ENCODE measurements at places on chromosomes 6 and 20.

GRCh38 chr6:470051-470900 lies 78.7 kb downstream of the IRF4 start:
- no peak for DNase-seq

DNA sequence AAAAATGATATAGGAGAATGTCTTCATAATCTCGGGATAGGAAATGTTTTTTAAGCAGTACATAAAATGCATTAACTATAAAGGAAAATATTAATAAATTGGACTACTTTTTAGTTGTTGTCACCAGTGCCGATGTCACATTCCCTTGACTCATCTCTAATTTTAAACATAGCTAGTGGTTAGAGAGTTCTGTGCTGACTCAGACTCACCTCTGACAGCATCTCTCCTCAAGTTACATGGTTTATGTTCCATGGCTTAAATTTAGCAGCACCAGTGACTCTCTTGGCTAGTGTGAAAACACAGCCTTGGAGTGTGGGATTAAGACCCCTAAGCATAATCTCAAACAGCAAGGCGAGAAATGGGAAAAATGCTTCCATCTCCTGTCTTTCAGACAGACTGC lies 311.8 kb upstream of the MMS22L start:
- DNase-seq: no peak

DNA sequence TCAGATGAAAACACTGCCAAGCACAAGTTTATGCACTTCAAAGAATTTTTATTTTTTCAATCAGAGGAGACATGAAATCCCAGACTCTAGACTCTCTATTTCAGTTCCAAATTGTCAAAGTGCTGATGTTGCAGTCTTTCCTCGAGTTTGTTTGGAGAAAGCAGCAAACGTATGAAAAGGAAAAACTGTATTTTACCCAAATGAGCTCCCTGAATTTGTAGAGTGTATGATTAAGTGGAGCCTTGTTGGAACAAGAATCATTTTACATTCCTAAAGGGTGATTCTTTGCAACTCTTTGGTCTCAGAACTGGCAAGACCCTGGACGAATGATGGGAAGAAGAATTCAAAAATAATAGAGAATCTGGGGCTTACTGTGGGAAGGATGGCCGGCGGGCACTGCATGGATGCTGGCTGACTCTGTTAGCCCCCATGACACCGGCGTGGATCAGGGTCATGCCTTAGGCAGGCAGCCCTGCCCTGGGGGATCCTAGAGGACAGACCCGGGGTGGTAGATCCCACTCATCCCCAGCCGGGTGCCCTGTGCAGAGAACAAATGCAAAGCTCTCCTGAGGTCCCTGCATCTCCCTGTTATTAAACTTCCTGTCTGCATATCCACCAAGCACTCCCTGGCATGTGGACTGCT lies 207.4 kb downstream of the FNDC1 start:
- no peak for DNase-seq

DNA sequence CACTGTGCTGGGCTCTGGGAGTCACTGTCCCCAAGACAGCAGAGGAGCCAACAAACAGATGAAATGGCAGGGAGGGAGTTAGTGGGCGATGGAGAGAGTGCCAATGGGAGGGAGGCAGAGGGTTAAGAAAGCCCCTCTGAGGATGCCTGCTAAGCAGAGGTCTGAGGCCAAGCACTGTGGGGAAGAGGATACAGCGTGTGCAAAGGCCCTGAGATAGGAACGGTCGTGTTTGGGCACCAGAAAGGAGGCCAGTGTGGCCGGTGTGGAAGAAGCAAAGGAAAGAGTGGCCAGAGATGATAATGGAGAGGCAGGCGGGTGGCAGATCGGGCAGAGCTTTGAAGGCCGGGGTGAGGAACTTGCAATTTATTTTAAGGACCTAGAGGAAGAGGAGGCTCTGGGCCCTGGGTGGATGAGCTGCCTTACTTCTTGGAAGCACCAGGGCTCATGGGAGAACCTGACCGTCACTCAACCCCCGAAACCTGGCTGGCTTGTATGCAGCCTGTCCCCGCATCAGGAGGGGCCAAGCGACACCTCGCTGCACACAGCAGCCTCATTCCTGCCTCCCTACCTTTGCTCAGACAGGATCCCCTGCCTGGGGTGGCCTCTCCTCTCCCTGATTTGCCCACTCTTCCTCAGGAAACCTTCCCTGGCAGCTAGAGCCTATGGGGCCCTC lies 73.0 kb downstream of the KCNB1 start:
- DNase-seq: no peak

- DNase-seq: no peak
These were observed 16.4 kb upstream of the IGF2R start for GRCh38 chr6:159952289-159953005.

DNA sequence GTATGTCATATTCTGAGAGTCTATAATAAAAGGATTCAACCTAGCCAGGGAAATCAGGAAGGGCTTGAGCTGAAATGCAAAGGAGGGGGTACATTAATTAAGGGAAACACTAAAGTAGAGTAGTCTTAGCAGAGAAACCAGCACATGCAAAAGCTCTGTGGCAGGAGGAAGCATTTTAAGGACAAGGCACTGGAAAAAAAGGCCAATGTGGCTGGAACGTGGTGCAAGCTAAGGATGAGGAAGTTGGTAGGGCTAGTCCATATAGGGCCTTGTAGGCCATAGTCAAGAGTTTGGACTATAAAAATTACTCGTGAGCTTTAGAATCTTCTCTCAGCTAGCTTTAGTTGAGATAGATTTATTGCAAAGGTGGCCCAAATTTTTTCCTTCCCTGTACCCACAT lies 75.2 kb upstream of the TOP1 start:
- no peak for DNase-seq

DNA sequence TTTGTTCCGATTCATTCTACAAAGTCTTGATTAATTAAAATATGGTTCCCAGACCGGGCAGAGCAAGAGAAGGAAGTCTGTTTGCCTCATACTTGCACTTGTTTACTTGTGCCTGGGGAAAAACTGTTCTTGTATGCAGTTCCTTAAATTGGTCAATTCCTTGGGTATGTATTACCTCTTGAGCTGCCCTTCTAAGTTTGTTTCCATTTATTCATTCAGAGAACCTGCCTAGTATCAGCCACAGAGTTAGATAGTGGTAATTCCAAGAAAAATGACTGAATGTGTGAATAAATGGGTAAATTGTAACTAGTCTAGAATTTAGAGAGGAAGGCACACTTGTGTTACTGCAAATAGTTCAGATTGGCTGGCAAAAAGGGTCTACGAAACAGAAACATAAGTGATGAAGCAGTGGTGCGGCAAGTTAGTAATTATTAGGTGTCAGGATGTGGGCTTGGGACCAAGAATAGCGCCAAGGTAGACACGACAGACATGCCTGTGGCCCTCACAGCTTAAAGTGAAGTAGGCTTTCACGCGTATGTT lies 525 bp upstream of the MAK start:
- DNase-seq: no peak

- DNase-seq: no peak
These were observed 180.2 kb downstream of the PTPRT start for GRCh38 chr20:43009532-43009931.

DNA sequence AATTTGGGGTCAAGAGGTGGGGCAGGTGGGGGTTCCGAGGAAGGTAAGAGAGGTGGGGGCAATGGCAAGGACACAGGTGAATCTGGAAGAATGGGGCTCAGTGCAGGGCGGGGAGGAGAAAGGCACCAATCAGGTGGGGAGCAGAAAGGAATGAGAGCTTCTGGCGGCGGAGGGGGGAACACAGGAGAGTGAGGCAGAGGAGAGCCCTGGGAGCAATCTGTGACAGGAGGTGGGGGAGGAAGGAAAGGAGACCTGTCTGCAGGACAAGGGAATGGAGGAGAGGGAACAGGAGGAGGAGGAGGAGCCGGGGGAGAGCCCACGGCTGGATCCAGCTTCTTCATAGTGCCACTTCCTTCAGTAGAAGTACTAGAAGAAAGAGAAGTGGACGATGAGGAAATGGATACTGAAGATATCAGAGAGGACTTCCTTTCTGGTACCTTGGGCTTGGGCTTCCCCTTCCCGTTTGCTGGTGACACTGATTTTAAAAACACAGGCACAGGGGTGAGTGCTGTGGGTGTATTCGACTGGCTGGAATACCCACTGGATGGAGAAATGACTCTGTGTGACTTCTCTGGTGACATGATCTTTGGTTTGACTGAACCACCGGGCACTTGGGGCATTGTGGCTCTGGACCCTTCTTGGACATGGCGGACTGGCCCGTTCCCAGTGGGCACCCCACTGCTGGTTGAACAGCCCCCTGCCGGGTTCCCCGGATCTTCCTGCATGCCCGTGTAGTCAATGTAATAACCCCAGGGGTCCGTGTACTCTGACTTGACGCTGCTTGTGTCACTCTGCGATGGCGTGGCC lies 27.4 kb downstream of the HEBP2 start:
- no peak for DNase-seq

DNA sequence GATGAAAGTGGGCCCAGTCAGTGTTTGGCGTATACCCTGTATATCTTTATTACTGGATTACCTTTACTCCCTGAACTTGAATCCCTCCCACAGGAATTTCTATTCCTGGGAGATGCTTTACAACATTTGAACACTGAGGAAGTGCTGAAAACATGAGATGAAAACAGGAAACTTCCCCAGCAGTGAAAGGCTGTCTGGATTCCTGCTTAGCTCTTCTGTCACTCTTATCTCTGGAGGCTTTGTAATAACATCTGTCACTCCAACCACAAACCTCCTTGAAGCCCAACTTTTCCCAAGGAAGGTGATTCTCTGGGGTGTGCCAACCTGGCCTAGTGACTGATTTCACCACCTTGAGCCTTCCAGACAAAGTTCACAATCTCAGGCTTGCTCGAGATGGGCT lies 264.5 kb upstream of the BMP2 start:
- no peak for DNase-seq

DNA sequence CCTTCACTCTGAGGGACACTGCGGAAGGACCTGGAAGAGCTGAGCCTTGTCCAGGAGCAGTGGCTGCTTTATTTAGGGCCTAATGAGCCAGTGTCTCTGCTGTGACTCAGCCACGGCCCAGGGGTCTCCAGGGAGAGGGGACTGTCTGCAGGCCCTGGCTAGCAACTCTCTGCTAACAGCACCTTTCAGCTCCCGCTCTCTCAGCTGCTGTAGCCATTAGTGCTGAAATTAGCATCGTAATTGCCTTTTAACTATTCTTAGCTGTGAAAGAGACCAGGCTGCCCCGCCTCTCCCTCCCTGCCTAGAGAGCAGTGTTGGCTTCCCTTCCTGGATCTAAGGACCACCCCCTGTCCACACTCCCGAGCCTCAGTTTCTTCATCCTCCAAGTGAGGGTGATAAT lies 53.1 kb upstream of the SLC32A1 start:
- no peak for DNase-seq

- DNase-seq: no peak
These were observed 1.9 kb upstream of the FUCA2 start for GRCh38 chr6:143513410-143513809.

GRCh38 chr6:143149771-143150170 lies 89.1 kb downstream of the AIG1 start:
- no peak for DNase-seq

DNA sequence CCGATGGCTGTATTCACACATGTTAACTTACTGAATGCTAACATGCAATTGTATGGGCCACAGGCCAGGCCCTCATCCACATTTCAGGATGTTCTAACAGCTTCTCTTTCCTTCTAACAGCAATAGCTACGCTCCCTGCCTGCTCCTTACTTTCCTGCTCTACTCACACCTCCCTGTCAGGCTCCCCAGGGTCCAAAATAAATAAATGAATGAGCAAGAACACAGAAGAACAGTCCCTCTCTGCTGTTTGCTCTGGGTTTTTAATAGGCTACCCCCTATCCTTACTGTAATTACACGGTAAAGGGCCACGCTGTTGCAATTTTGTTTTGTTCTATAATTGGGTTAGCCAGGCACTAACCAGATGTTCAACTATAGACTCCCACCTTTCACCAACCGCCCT lies 135.6 kb downstream of the GMDS start:
- DNase-seq: no peak

DNA sequence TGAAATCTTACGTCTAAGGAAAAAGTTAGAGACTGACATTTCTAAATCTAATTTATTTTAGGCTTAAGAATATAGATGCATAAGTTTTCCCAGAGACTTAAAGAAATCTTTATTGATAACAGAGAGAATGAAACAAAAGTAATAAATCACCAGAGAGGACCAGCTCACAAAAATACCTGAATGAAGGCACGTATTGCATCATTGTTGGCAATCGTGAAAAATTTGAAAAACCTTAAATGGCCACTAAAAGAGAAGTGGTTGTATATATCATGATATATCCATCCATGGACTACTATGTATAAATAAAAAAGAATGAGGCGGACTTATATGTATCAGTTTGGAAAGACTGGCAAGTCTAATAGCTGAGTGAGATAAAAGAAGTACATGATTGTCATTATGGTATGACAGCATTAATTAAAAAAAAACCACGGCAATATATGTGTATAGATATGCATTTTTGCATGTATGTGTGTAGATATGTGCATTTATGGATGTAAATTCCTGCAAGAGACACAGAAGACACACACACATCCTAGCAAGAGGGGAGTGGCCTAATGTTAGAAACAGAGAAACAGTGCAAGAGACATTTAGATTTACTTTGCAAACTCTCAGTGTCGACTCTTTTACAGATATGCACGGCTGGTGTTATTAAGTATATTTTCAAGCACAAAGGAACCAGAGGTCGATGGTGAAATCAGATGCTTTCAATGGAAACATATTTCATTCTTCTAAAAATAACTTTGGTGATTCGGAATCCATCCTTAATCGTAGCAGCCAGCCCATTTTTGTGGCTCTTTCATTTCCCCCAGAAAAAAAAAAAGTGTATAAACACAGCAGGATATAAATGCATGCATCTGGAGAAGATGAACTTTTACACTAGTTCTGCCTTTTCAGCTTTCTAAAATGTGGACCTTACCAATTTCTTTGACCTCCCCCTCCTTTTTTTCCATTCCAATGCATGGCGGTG lies 156.1 kb upstream of the SALL4 start:
- DNase-seq: no peak

GRCh38 chr6:93453956-93454355 lies 34.6 kb upstream of the EPHA7 start:
- no peak for DNase-seq

- DNase-seq: no peak
These were observed 434.7 kb upstream of the SOX4 start for GRCh38 chr6:21158873-21159272.

DNA sequence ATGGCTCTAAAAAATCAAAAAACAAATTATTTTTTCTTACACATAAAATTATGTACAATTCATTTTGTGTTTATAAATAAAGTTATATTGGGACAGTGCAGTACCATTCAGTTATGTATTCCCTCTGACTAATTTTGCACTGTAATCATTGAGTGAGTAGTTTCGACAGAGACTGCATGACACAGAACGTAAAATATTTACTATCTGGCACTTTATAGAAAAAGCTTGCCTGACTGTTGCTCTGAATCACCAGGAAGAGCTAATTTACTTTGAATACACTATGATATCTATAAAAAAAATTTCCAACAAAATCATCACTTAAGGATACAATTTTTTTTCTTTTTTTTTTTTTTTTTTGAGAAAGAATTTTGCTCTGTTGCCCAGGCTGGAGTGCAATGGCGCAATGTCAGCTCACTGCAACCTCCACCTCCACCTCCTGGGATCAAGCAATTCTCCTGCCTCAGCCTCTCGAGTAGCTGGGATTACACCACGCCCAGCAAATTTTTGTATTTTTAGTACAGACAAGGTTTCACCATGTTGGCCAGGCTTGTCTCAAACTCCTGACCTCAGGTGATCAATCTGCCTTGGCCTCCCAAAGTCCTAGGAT lies 11.0 kb upstream of the KHDC1L start:
- DNase-seq: no peak
